Naive thymus-derived CD8-positive, alpha-beta T cell (primary cell): ENCODE measurements at places on chromosomes 2 and 18. TPM values are rescaled to one million over a fixed set of nuclear protein-coding genes. Genes with fewer than 3 reads are reported as not detected.

The MDH1B gene
- total RNA-seq = 0.60 TPM

The CKAP2L gene
- total RNA-seq = not detected

The HRH4 gene
- not detected for total RNA-seq

The NTSR2 gene
- total RNA-seq = not detected

The CASP10 gene
- 48.1 TPM for total RNA-seq

The ALPP gene
- total RNA-seq = not detected

The GKN1 gene
- not detected for total RNA-seq

The SCTR gene
- total RNA-seq = not detected

The CCDC102B gene
- total RNA-seq = 9.2 TPM

The TNFAIP6 gene
- not detected for total RNA-seq

The MEP1B gene
- total RNA-seq = 0.30 TPM

The NOSTRIN gene
- total RNA-seq = not detected

The FTCDNL1 gene
- 3.0 TPM for total RNA-seq

The CFAP221 gene
- not detected for total RNA-seq

The FEV gene
- not detected for total RNA-seq

The ANKRD62 gene
- total RNA-seq = not detected

The KCNG2 gene
- not detected for total RNA-seq

The POTEI gene
- total RNA-seq = not detected

The CHPF gene
- 3.8 TPM for total RNA-seq

The GLI2 gene
- total RNA-seq = not detected

The MYO7B gene
- total RNA-seq = 0.26 TPM

The TSGA10 gene
- 32.1 TPM for total RNA-seq

The GAL3ST2 gene
- total RNA-seq = not detected

The DLX2 gene
- not detected for total RNA-seq

The GCKR gene
- not detected for total RNA-seq

The NETO1 gene
- total RNA-seq = 0.21 TPM

The ALKAL2 gene
- total RNA-seq = not detected

The COL5A2 gene
- total RNA-seq = 2.1 TPM

The SERPINB2 gene
- total RNA-seq = 1.5 TPM

The SDC1 gene
- total RNA-seq = not detected

The NGEF gene
- not detected for total RNA-seq

The DOK1 gene
- 21.0 TPM for total RNA-seq

The UGT1A8 gene
- not detected for total RNA-seq

The DCTN1 gene
- total RNA-seq = 97.5 TPM

The MSH2 gene
- 43.0 TPM for total RNA-seq

The VAPA gene
- total RNA-seq = 121 TPM

The HOXD10 gene
- not detected for total RNA-seq

The EHD3 gene
- total RNA-seq = 3.6 TPM

The REG3G gene
- total RNA-seq = not detected

The HSPE1 gene
- 65.8 TPM for total RNA-seq

The C2orf49 gene
- total RNA-seq = 27.3 TPM

The CRYGC gene
- not detected for total RNA-seq

The NCKAP5 gene
- not detected for total RNA-seq

The PAX3 gene
- total RNA-seq = not detected

The LRP1B gene
- not detected for total RNA-seq

The SIX3 gene
- total RNA-seq = not detected

The SPATS2L gene
- total RNA-seq = 2.6 TPM

The STPG4 gene
- total RNA-seq = 0.47 TPM

The FKBP7 gene
- total RNA-seq = 2.4 TPM

The C2orf81 gene
- total RNA-seq = 9.8 TPM
